Upper lobe of right lung (tissue), 1 donor: ENCODE measurements at places on chromosomes 1 and 21. TPM values are rescaled to one million over a fixed set of nuclear protein-coding genes. Genes with fewer than 3 reads are reported as not detected.
A peak's percentile ranks its signal among the peaks of the same experiment; 100 is the strongest.

The OR2AK2 gene
- not detected for total RNA-seq

The PPP1R8 gene
- 33.0 TPM for total RNA-seq

The LYPLAL1 gene
- 33.2 TPM for total RNA-seq

The GBP7 gene
- 0.32 TPM for total RNA-seq

The EFNA4 gene
- 5.3 TPM for total RNA-seq

The ATAD3C gene
- total RNA-seq, result 10.4 TPM

The RCOR3 gene
- 46.7 TPM for total RNA-seq

The SLC25A34 gene
- 3.0 TPM for total RNA-seq

The NR5A2 gene
- 8.1 TPM for total RNA-seq

The CD247 gene
- 8.9 TPM for total RNA-seq

DNA sequence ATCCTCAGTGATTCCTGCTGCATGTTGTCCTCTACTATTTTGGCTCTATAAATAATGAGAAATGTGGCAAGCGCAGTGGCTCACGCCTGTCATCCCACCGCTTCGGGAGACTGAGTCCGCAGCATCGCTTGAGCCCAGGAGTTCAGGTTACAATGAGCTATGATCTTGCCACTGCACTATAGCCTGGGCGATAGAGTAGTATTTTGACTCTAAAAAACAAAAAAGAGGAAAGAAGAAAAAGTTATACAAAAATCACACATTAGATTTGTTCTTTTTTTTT is 756 bp upstream of the SLC25A44 start:
- peak overlapping the region; percentile 97 for H3K4me3 ChIP-seq
- peaks cover 9% of the 10 kb centered on the region for H3K4me1 ChIP-seq
- peaks cover 17% of the 10 kb centered on the region for H3K36me3 ChIP-seq

- DNase-seq, result no peak
- H3K4me3 ChIP-seq, result no peak overlapping the region
- no peak overlapping the region for H3K27ac ChIP-seq
- H3K36me3 ChIP-seq, result no peaks in the 10 kb centered on the region
- peaks cover 67% of the 10 kb centered on the region for H3K4me1 ChIP-seq
Measured at GRCh38 chr1:201024625-201024998, 1.1 kb upstream of the KIF21B start.

- peaks cover 7% of the 10 kb centered on the region for H3K36me3 ChIP-seq
- no peak overlapping the region for H3K27ac ChIP-seq
- no peak overlapping the region for H3K4me3 ChIP-seq
- no peak for DNase-seq
- no peaks in the 10 kb centered on the region for H3K27me3 ChIP-seq
- peaks cover 7% of the 10 kb centered on the region for H3K4me1 ChIP-seq
Measured at GRCh38 chr1:243449373-243449772, 193.5 kb downstream of the SDCCAG8 start.

GRCh38 chr1:228487336-228488124 is at the start of gene RNF187:
Gene RNF187, plus strand, starts transcription at chr1:228487382.
- no peaks in the 10 kb centered on the region for H3K27me3 ChIP-seq
- peaks cover 20% of the 10 kb centered on the region for H3K4me1 ChIP-seq
- DNase-seq, result peak; percentile 96
- H3K27ac ChIP-seq, result peak within 1 kb of the TSS; percentile 100

DNA sequence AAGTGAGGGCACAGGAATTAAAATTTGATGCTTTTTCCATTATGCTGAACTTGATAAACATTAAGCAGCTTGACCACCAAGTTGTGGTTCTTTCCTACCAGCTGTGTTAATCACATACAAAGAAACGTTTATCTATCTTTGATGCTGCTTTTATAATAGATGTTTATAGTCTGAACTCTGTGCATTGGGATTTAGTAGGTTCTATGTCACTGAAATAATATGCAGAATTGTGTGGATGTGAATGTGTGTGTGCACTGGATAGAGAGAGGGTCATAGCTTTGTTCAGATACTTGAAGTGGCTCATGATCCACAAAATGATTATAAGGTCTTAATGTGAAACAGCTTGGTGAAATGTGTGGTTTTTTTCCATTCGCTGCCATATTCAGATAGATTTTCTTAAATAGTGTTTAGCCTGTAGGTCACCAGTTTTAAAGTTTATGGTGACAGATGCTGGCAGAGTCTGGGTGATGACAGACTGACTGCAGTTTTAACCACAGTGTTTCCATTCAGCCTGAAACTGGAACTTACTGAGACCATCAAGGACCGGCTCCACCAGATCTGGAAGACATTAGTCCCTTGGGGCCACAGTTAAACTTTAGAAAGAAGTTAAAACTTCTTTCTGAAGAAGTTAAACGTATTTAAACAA is 10.2 kb downstream of the DDI2 start:
- H3K4me1 ChIP-seq, result peaks cover 55% of the 10 kb centered on the region
- H3K27me3 ChIP-seq, result no peaks in the 10 kb centered on the region
- no peak overlapping the region for H3K27ac ChIP-seq
- no peak for DNase-seq
- H3K4me3 ChIP-seq, result no peak overlapping the region

- H3K36me3 ChIP-seq, result no peaks in the 10 kb centered on the region
- no peaks in the 10 kb centered on the region for H3K27me3 ChIP-seq
- no peak overlapping the region for H3K4me3 ChIP-seq
- peaks cover 65% of the 10 kb centered on the region for H3K4me1 ChIP-seq
Measured at GRCh38 chr1:12479311-12479710, 138.7 kb downstream of the DHRS3 start.

DNA sequence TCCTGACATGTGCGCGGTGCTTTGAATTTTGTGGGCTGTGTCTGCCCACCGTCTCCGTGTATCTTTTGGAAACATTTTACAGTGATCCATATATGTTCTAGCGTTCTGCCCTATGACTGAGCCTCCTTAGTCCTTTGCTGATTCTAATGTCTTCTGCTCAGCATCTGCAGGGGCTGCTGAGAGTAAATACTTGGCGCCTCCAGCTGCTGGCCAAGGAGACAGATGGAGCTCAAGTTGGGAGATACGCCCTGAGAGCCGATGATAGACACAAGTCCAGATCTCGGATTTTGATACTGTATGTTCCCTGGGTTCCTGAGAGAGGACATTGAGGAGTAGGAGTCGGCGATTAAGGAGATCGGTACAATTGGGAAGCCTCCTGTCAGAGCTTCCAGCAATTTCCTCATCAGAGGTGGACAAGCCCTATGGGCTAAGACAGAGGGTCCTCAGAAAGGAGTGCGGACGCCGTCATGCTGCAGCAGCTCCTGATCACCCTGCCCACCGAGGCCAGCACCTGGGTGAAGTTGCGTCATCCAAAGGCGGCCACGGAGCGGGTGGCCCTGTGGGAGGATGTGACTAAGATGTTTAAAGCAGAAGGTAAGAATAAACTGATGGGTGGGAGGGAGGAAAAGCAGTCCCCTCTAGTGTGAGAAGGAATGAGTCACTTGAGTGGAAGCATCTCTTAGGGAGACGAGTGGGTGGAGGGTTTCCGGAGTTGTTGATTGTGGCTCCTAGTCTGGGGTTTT is 390 bp downstream of the ZFP69B start:
- peak overlapping the region; percentile 66 for H3K4me3 ChIP-seq
- DNase-seq, result no peak
- no peaks in the 10 kb centered on the region for H3K27me3 ChIP-seq
- peaks cover 9% of the 10 kb centered on the region for H3K4me1 ChIP-seq

DNA sequence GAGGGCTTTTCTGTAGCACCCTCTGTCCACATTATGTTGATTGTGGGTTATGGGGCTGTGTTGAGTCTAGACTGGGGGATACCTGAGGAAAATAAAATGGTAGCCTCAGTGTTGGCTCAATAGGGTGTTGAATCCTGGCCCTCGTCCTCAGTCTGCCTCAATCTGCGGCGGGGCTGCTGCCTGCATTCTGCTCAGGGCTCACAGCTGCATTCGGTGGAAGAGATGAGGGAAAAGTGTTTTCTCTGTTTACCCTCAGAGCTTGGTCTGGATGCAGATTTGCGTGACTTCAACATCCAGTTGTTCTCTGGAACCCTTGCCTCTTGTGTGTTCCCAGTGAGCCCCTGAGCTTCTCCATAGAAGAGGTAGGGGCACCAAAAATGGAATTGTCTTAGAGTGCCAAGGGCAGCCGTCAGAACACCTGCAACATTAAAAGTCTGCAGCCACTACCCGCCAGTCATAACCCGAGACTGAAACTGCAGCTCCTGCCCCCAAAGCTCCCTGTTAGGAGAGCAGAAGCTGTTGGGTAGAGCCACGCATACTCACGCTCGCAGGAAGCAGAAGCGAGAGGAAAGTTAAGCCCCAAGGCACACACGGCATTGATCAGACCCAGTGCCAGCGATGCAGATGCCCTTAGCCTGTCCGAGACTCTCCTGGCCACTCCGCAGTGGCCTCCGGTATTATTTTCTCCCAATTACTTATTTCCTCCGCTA is 215.3 kb upstream of the C1orf174 start:
- peak; percentile 10 for DNase-seq
- H3K36me3 ChIP-seq, result no peaks in the 10 kb centered on the region
- no peaks in the 10 kb centered on the region for H3K4me1 ChIP-seq
- H3K27me3 ChIP-seq, result peaks cover 6% of the 10 kb centered on the region
- no peak overlapping the region for H3K27ac ChIP-seq

DNA sequence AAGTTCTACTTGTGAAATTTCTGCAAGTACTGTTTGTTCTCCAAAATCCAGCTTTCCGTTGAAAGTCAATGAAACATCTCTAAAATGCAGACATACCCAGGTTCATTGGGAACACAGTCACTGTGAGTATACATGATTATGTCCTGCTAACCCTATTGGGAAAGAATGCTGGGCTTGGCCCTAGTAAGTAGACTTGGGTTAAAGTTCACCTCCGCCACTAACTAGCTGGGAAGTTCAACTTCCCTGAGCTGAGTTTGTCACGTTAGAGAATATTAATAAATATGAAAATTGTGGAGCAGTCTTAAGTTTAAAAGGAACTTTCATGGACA is 10.5 kb upstream of the PGD start:
- peaks cover 10% of the 10 kb centered on the region for H3K4me1 ChIP-seq
- H3K36me3 ChIP-seq, result no peaks in the 10 kb centered on the region
- no peak for DNase-seq
- peak overlapping the region; percentile 82 for H3K27ac ChIP-seq

DNA sequence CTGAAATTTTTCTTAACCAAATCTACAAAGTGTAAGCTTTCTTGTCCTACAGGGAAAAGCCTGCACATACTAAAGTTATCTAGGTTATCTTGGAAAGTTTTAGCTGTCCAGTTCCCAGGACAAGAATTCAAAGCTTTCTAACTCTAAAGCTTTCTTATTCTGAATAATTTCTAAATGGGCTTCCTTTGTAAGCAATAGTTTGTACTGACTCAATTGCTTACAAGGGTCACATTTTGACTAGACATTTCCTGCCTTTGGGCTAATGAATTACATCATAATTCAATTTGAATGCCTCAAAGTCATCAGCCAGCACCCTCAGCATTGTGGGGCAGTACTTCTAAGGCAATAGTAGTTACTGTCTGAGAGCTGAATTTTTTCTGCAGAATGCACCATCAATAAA is 223.0 kb downstream of the LTN1 start:
- H3K4me3 ChIP-seq, result no peak overlapping the region
- H3K36me3 ChIP-seq, result no peaks in the 10 kb centered on the region
- H3K27me3 ChIP-seq, result no peaks in the 10 kb centered on the region
- H3K27ac ChIP-seq, result no peak overlapping the region

DNA sequence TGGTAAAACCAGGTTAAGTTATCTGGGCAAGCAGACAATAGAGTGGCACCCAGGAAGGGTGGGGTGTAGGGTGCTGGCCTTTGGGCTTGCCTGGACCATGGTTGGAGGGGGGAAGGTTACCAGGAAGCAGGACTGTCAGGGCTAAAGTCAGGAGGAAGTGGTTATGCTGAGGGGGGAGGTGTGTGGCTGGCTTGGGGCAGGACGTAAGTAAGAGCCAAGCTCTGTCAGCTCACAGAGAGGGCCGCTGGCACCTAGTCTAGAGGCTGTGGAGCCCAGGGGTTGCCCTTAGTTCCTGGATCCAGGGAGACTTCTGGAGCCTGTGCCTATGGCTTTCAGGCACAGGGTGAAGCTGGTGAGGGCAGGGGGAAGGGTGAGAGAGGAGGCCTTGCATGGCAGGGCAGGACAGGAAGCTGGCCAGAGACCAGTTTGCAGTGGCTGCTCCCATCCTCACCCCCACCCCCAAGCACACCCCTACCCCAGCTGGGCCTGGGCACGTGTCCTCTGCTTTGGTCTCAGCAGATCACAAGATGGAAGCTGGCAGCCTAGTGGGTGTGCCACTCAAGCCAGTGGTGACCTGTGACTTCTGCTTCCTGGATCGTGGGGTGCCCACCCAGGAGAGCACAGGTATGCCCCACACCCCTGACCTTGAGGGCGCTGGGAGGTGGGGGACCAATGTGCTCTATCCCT is 20.5 kb upstream of the SMYD3 start:
- H3K27me3 ChIP-seq, result no peaks in the 10 kb centered on the region

DNA sequence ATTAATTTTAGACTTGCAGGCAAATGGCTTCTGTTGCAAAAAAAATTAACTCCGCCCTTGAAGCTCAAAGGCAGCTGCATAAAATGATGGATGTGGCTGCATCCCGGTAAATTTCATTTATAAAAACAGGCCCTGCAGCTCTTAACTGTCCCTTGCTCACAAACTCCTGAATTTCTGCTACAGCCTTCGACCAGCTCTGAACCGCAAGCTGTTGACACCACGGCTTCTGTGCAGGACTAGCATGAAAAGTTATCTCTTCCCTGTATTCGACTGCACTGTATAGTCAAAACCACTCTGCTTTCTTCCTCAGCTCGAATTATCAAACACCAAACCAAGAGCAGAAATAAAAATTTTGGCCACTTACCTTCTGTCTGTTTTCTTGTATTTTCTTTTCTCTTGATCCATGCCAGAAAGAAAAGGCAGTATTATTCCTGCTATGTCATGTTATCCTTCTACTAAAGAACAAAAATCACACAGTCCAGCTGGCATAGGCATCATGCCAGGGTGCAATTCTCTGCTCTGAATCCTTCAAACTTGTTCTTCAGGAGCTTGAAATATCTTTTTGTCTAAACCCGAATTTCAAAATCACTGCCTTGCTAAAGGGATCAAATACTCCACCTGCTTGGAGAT is 195.5 kb upstream of the NCAM2 start:
- no peaks in the 10 kb centered on the region for H3K4me1 ChIP-seq
- H3K36me3 ChIP-seq, result no peaks in the 10 kb centered on the region
- H3K4me3 ChIP-seq, result no peak overlapping the region
- no peak for DNase-seq
- no peak overlapping the region for H3K27ac ChIP-seq
